ENCODE measurements at places on chromosomes 3 and 15.

GRCh38 chr3:111728566-111728935, 130.5 kb upstream of the PHLDB2 start:
- DNase-seq = no peak

DNA sequence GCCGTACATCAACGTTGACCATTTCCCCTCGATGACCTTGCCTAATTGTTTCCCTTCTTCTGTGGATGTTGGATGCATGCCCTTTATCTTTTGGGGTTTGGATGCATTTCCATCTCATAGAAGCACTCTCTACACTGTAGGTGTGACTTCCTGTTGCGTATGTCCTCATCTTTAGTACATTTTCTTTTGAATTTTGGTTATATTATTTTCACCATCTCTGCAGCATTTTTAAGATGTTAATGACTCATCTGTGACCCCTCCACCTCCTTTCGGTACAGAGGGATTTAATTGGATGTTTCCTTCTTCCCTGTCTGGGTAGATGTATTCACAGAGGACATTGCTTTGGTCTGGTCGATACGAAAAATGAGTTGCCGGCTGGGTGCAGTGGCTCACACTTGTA, 172.1 kb downstream of the APBA2 start:
- no peak for DNase-seq

GRCh38 chr3:46848271-46849044, 14.8 kb downstream of the MYL3 start:
- DNase-seq = peak; percentile 82

DNA sequence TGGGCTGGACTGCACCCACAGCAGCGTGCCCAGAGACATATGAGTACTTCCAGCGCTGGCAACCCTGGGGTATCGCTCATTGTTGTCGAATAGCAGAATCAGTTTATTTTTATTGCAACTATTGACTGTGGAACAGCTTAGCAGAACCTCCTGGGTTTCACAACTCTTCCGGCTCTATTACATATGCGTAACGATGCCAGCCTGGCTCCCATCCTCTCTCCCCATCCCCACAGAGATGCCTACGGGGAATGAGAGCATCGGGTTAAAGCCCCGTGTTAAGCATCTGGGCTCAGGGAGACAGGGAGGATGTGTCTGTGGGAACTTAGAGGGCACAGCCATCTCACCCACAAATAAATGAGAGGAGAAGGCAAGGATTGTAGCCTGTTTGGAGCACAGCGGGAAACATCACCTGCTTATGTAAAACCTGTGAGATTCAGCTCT, 76.6 kb upstream of the DLG1 start:
- peak; percentile 5 for DNase-seq

DNA sequence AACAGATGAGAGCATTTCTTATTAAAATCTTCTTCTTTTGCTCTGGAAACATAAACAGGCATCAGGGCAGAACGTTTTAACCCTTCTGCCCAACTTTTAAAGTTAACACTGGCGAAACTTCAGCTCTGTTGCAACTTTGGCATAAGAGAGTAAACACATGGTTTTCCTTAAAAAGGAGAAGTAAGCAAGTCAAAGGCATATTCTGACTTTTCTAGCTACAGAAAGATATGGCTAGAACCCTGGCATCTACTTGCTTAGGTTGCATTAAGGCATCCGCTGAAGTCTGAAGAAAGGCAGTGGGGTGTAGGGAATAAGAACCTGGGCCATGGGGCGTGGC, 13.3 kb upstream of the IL16 start:
- no peak for DNase-seq

DNA sequence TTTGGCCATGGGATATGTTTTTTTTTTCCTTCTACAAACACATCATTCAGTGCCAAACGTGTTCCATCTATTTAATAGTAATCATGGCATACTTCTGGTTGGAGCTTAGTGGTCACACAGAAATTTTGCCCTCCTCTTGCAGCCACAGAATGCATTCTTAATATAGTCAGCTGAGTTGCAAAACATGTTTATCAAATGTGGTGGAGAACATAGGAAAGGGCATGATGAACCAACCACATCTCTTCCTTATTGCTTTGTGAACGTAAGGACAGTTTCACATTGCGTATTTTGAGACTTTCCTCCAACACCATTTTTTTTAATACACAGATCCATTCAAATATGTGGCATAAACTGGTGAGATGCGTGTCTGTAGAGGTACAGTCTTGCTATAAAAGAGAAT, 106.8 kb downstream of the BBX start:
- DNase-seq = no peak
